ENCODE measurements at places on chromosomes 12 and 14. TPM values are rescaled to one million over a fixed set of nuclear protein-coding genes. Genes with fewer than 3 reads are reported as not detected.

The KRT75 gene
- not detected for total RNA-seq

The FAM186B gene
- 0.30 TPM for total RNA-seq

The IRAK3 gene
- total RNA-seq = 0.21 TPM

The NCAPD2 gene
- total RNA-seq = 36.4 TPM

The CHD8 gene
- 86.0 TPM for total RNA-seq

The C12orf54 gene
- not detected for total RNA-seq

The SERPINA12 gene
- not detected for total RNA-seq

DNA sequence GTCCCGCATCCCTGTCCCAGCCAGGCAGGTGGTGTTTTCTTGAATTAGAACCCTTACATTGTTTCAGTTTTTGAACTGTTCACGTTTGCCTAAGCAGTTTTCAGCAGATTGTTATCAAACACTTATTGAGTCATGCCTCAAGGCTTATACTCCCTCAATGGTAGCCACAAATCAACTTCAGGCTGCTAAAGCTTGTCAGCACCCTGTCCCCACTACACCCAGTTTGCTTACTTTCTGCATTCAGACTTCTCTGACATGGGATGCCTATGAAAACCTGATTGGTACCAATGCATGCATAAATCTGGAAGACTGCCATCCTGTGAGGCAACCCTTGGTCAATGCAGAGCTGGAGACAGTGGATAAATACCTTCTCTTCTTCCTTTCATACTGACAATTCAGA lies 225.4 kb downstream of the BTG1 start:
- no peak overlapping the region for H3K27ac ChIP-seq
- H3K27me3 ChIP-seq = no peaks in the 10 kb centered on the region
- DNase-seq = no peak
- H3K36me3 ChIP-seq = no peaks in the 10 kb centered on the region
- H3K4me1 ChIP-seq = peaks cover 25% of the 10 kb centered on the region

DNA sequence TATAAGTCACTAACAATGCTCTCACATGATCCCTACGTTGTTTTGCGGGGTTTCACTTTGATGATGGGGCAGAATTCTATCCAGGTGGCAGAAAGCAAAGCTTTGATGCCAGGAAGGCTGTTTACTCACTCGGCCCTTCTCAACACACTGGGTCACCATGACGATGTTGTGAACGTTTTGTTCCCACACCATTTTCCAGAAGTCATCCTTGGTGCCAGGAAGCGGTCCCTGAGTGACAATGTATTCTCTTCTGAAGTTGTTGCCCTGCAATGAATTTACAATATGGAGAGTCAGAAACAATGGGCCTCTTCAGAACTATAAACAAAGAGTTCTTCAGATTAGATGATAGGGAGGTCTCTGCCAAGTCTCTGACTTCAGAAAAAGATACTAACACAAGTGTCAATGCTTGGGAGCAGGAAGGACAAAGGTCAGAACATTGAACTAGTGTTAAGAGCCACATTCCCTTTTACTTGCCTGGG lies 101.3 kb downstream of the PTPRB start:
- no peaks in the 10 kb centered on the region for H3K36me3 ChIP-seq
- no peak for DNase-seq
- H3K4me1 ChIP-seq = no peaks in the 10 kb centered on the region
- peaks cover 4% of the 10 kb centered on the region for H3K27me3 ChIP-seq
- H3K27ac ChIP-seq = no peak overlapping the region

DNA sequence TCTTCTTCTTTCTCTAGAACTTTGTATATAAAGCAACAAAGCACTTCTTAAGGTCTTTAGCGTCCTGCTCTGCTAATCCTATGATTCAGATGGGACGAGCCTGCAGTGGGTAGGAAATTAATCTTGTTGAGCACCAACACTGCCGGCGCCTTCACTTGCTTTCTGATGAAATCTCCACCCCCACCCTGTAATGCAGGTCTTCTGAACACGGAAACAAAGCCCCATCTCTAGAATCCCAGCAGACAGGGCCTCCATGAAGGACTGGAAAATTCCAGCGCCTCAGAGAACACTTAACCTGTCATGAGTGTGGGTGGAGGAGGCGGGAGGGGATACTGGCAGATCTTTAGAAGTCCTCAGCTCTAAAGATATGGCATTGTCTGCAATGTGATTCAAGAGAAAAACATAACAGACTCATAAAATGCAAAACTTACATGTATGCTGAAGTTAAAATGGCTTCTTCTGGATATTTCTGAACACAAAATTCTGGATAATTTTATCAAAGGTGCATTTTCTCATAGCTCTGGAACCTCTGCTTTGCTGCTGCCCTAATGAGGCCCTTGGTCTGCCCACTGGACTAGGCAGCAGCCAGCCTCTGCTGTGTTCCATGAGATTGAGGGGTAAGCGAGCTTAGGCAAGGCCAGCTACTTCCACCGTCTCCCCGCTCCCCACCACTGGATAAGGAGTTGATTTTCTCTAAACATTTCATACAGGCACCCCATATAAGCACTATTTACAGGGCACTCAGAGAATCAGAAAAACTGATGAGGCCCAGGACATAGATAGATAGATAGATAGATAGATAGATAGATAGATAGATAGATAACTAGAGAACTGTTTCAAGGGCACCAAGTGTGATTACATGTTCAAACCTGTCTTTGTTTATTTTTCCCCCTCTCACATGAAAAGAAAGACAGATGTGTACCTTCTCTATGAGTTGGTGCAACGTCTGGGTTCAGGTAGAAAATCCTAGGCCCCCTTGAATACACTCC lies 43.1 kb downstream of the ZFP36L1 start:
- H3K4me1 ChIP-seq = peaks cover 22% of the 10 kb centered on the region
- no peak overlapping the region for H3K4me3 ChIP-seq
- peaks cover 5% of the 10 kb centered on the region for H3K27me3 ChIP-seq
- no peak for DNase-seq
- no peaks in the 10 kb centered on the region for H3K36me3 ChIP-seq

- DNase-seq = no peak
- no peak overlapping the region for H3K27ac ChIP-seq
- H3K4me3 ChIP-seq = no peak overlapping the region
Observed at GRCh38 chr12:5620896-5621295, 189.0 kb downstream of the NTF3 start.

- no peak overlapping the region for H3K27ac ChIP-seq
- DNase-seq = no peak
- no peaks in the 10 kb centered on the region for H3K36me3 ChIP-seq
- H3K4me1 ChIP-seq = peaks cover 3% of the 10 kb centered on the region
- H3K4me3 ChIP-seq = peak overlapping the region; percentile 64
- H3K27me3 ChIP-seq = peaks cover 61% of the 10 kb centered on the region
Observed at GRCh38 chr12:100716945-100717732, 77.4 kb upstream of the ANO4 start.

DNA sequence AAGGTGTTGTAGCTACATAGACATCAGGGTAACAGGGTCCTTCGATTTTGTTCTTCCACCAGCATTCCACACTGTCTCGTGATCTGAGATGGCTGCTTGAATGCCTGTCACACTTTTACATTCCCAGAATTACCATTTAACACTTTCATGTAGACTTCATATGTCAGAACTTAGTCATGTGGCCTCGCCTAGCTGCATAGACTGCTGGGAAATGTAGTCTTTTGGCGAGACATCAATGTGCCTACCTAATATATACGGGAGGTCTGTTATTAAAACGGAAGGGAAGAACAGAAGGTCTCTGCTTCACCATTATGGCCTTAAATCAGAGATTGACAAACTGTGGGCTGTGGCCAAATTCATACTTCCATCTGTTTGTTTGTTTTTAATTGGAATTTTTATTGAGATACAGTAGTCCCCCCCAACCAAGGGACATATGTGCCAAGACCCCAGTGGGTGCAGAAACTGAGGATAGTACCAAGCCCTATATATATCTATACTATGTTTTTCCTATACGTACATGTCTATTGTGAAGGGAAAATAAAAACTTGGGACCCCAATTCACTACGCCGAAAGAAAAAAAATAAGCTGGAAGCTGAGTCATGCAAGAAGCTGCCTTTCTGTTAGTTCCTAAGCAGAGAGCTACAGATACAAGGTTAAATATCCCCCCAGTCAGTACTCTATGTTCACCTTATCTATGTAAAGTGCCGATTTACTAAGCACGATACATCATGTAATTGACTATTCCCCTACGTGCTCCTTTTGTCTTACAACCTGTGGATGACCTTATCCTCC lies 11.3 kb upstream of the HRK start:
- no peak overlapping the region for H3K27ac ChIP-seq
- H3K4me3 ChIP-seq = no peak overlapping the region
- peaks cover 45% of the 10 kb centered on the region for H3K27me3 ChIP-seq
- no peak for DNase-seq

DNA sequence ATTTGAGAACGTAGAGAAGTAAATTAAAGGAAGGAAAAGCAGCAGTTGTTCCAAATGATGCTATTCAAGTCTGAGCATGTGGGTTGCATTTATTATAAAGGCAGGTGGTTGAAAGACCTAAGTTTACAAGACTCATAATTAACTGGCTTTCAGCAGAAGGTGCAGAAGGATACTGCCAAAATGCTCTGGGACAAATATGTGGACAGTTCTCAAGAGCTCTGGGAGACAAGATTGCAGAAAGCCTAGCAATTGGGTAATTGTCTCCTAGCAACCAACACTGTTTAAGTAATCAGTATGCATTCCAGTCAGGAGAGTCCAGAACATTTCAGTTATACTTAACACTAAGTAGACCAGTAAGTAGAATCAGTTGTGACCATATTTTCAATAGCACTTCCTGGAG lies 131.5 kb downstream of the GPR135 start:
- peaks cover 18% of the 10 kb centered on the region for H3K36me3 ChIP-seq
- peak overlapping the region; percentile 82 for H3K27ac ChIP-seq
- no peak overlapping the region for H3K4me3 ChIP-seq
- H3K27me3 ChIP-seq = no peaks in the 10 kb centered on the region
- peaks cover 15% of the 10 kb centered on the region for H3K4me1 ChIP-seq

GRCh38 chr14:98685725-98686124 lies 586.3 kb downstream of the BCL11B start:
- H3K27me3 ChIP-seq = no peaks in the 10 kb centered on the region
- H3K4me3 ChIP-seq = no peak overlapping the region
- no peak for DNase-seq
- no peaks in the 10 kb centered on the region for H3K36me3 ChIP-seq
- no peaks in the 10 kb centered on the region for H3K4me1 ChIP-seq
- no peak overlapping the region for H3K27ac ChIP-seq

DNA sequence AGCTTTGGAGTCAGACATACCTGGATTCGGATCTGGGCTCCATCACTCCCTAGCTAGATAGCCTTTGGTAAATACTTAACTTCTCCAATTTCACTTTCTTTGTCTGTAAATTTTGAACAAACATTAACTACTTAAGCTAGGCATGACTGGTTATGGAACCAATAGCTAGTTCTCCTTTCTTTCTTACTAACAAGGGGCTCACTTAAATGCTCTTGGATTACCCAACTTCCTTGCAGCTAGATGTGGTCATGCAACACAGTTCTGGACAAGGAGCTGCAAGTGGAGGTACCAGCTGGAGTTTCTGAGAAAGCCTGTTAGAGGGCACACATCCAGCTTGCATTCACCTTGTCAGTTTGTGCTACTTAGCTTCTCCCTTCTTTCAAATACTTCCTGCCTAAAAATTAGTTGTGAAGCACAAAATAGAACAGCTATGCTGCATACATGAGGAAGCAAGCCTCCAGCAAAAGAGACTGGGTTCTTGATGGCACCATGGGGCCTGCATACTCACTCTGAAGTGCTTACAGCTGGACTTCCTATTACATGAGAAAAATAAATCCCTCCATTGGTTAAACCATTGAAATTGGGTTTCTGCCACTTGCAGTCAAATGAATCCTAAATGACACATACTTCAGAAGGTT lies 210.1 kb upstream of the EEA1 start:
- H3K27me3 ChIP-seq = peaks cover under 1% of the 10 kb centered on the region
- no peak overlapping the region for H3K27ac ChIP-seq
- DNase-seq = no peak
- no peak overlapping the region for H3K4me3 ChIP-seq
- peaks cover 30% of the 10 kb centered on the region for H3K4me1 ChIP-seq

GRCh38 chr12:69284131-69284530 lies 44.8 kb downstream of the CPSF6 start:
- peaks cover 42% of the 10 kb centered on the region for H3K27me3 ChIP-seq
- DNase-seq = no peak
- peaks cover 15% of the 10 kb centered on the region for H3K4me1 ChIP-seq
- H3K4me3 ChIP-seq = peak overlapping the region; percentile 43
- no peaks in the 10 kb centered on the region for H3K36me3 ChIP-seq

DNA sequence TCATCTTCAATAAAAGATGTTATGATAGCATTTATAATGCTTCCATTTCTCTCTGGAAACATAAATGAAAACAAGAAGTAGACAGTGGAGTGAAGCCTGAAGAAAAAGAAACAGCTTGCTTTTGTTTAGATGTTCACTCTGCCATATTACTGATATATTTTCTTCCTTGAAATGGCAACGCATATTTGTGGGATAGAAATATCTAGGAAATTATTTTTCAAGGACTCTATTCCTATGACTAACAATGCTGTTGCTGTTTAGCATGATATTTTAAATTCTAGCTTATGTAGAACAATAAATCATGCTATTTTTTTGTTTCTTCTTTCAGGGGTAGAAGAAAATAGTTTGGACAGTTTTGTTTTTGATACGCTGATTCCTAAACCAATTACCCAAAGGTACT lies 359.0 kb downstream of the NAV3 start:
- no peaks in the 10 kb centered on the region for H3K27me3 ChIP-seq
- H3K27ac ChIP-seq = no peak overlapping the region
- peaks cover 3% of the 10 kb centered on the region for H3K36me3 ChIP-seq
- no peak overlapping the region for H3K4me3 ChIP-seq
- peaks cover 13% of the 10 kb centered on the region for H3K4me1 ChIP-seq

- DNase-seq = no peak
- peaks cover 17% of the 10 kb centered on the region for H3K36me3 ChIP-seq
- peaks cover 61% of the 10 kb centered on the region for H3K4me1 ChIP-seq
- H3K27ac ChIP-seq = peak overlapping the region; percentile 95
Observed at GRCh38 chr12:65827342-65827741, 3.1 kb downstream of the HMGA2 start.

- H3K36me3 ChIP-seq = peaks cover 20% of the 10 kb centered on the region
- no peak for DNase-seq
- peaks cover 18% of the 10 kb centered on the region for H3K4me1 ChIP-seq
- H3K27ac ChIP-seq = peak overlapping the region; percentile 83
- H3K27me3 ChIP-seq = no peaks in the 10 kb centered on the region
- no peak overlapping the region for H3K4me3 ChIP-seq
Observed at GRCh38 chr14:68027276-68027675, 207.7 kb downstream of the RAD51B start.

GRCh38 chr12:75943730-75944096 lies 87.9 kb downstream of the PHLDA1 start:
- no peaks in the 10 kb centered on the region for H3K27me3 ChIP-seq
- peaks cover 15% of the 10 kb centered on the region for H3K4me1 ChIP-seq
- H3K4me3 ChIP-seq = no peak overlapping the region

- H3K4me3 ChIP-seq = no peak overlapping the region
- H3K27ac ChIP-seq = no peak overlapping the region
- peaks cover 3% of the 10 kb centered on the region for H3K4me1 ChIP-seq
- DNase-seq = no peak
Observed at GRCh38 chr12:47356129-47356700, 276.5 kb upstream of the AMIGO2 start.

Measured in osteocyte (in vitro differentiated cells).